Placental pericyte (primary cell): ENCODE measurements at places on chromosomes 1 and 21. TPM values are rescaled to one million over a fixed set of nuclear protein-coding genes. Genes with fewer than 3 reads are reported as not detected.

SLAMF1 gene
- total RNA-seq = under 0.01 TPM in 1 of 2 replicates, not detected in the other

NTRK1 gene
- total RNA-seq = not detected in 2 replicates

MYOG gene
- not detected in 2 replicates for total RNA-seq

PLA2G2D gene
- not detected in 2 replicates for total RNA-seq

BRDT gene
- total RNA-seq = 0.22 and 2.1 TPM in 2 replicates

ANKRD34A gene
- 0.44 and 3.1 TPM in 2 replicates for total RNA-seq

CGN gene
- 0.72 TPM in 1 of 2 replicates, not detected in the other for total RNA-seq

ZFP69 gene
- total RNA-seq = 1.3 and 4.0 TPM in 2 replicates

APCS gene
- not detected in 2 replicates for total RNA-seq

S100A9 gene
- total RNA-seq = not detected in 2 replicates

BTG2 gene
- total RNA-seq = 7.9 and 9.8 TPM in 2 replicates

PLEKHG5 gene
- total RNA-seq = 2.8 and 7.2 TPM in 2 replicates

SPRR3 gene
- total RNA-seq = not detected in 2 replicates

TEX38 gene
- total RNA-seq = not detected in 2 replicates

HOOK1 gene
- not detected in 2 replicates for total RNA-seq

HMGCL gene
- total RNA-seq = 18.5 and 42.0 TPM in 2 replicates

CASZ1 gene
- total RNA-seq = 0.14 and 0.22 TPM in 2 replicates

ILF2 gene
- 231 and 270 TPM in 2 replicates for total RNA-seq

NEK2 gene
- 0.44 and 36.2 TPM in 2 replicates for total RNA-seq

OPRD1 gene
- not detected in 2 replicates for total RNA-seq

RNU1-3 gene
- total RNA-seq = under 0.01 TPM in 2 replicates
